AG04450 (cell line): ENCODE measurements at places on chromosomes 4 and X.

DNA sequence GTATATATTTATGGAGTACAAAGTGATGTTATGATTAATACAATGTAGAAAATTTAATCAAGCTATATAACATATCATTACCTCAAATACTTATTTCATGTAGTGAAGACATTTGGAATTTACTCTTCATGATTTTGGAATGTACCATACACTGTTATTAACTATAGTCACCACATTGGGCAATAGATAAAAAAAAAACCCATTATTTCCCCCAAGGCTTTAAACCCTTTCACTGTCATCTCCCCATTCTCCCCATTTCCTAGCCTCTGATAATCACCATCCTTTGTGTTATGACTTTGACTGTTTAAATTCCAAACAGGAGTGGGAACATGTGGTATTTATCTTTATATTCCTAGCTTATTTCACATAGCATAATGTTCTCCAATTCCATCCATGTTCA is 2189.1 kb upstream of the AGA start:
- no peak for DNase-seq

- no peak for DNase-seq
These were observed at the start of gene TLR1 for GRCh38 chr4:38804654-38805295. Gene TLR1 (minus strand): TSS chr4:38804791. CDS start chr4:38798831, 5,960 bp downstream.

GRCh38 chr4:6225469-6225868 is 25.1 kb upstream of the JAKMIP1 start:
- no peak for DNase-seq

DNA sequence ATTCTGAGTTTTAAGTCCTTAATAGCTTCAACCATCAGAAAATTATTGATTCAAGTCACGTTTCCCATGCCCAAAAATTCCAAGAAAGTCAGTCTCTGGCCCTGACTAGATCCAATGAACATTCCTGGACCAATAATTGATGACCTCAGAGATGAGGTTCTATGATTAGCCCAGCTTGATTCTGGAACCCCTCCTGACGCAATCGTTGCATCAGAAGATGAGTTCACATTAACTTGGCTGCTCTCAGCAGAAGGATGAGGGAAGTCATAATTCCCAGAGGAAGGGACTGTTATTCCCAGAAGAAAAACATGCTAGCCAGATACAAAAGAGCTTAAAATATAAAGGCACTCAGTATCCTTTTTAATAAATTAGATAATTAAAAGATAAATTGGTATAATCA is 34.3 kb upstream of the CPEB2 start:
- no peak for DNase-seq

GRCh38 chr4:83240379-83240875 is 44.2 kb downstream of the COQ2 start:
- DNase-seq = no peak

DNA sequence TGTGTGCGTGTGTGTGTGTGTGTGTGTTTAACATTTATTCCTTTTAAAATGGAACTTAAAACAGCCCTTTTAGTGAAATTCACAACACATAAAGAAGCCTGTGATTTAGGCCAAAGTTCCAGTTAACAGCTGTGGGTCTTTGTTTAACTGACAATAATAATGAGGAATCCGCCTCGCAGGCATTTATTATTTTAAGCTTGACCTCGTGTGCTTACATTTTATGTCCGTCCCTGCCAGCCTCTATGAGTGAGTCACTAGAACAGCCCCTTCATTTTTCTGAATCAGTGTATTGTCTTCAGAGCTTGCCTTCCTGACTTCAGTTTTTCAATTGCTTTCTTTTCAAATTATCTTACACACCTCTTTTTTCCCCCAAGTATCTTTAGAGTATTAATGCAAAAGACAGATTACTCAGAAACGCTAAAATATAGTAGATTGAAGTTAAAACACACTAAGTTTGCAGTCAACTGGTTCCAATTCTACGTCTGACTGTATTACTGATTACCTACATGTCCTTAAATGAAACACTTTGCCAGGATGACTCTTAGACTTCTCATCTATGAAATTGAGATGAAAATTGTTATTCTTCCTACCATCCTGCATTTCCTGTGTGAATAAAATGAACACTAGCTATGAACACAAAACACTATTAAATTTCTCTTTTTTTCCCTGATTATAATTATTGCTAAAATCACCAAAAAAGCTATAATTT is 319.6 kb upstream of the HS3ST1 start:
- peak; percentile 59 for DNase-seq

GRCh38 chr4:1488357-1488756 is 82.1 kb upstream of the NKX1-1 start:
- DNase-seq = no peak

GRCh38 chr4:88526221-88526815 is 2.7 kb upstream of the PYURF start:
- no peak for DNase-seq

GRCh38 chr4:177480795-177481194 is 38.6 kb upstream of the AGA start:
- DNase-seq = peak; percentile 56

- DNase-seq = no peak
These were observed 315.5 kb upstream of the GK2 start for GRCh38 chr4:79723507-79723906.

DNA sequence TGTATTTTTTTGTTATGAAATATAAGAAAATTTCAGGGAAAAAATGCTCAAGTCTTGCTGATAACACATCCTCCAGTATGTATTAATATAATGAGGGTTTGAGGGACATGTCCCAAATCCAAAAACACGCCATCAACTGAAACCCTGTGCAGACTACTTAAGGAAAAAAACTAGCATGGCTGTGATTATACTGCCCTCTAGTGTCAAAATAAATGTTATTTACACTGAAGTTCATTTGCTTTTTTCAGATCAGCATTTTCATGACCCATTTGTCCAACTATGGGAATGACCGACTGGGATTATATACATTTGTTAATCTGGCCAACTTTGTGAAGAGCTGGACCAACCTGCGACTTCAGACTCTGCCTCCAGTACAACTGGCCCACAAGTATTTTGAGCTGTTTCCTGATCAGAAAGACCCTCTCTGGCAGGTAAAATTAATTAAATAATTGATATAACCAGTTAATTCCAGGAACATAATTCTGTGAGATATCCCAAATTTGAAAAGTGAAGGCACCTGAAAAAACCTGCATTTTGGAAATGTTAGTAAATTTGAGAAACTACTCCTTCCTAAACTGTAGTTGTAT is 128.5 kb downstream of the PRSS12 start:
- DNase-seq = peak; percentile 18

- DNase-seq = no peak
These were observed 162.2 kb upstream of the ANXA10 start for GRCh38 chr4:167930166-167930565.

GRCh38 chrX:38262715-38263620 is 42.3 kb upstream of the SRPX start:
- peak; percentile 21 for DNase-seq

- DNase-seq = no peak
These were observed 27.4 kb downstream of the PHKA2 start for GRCh38 chrX:18956303-18957032.

GRCh38 chr4:111045992-111046391 is 423.1 kb upstream of the PITX2 start:
- no peak for DNase-seq

DNA sequence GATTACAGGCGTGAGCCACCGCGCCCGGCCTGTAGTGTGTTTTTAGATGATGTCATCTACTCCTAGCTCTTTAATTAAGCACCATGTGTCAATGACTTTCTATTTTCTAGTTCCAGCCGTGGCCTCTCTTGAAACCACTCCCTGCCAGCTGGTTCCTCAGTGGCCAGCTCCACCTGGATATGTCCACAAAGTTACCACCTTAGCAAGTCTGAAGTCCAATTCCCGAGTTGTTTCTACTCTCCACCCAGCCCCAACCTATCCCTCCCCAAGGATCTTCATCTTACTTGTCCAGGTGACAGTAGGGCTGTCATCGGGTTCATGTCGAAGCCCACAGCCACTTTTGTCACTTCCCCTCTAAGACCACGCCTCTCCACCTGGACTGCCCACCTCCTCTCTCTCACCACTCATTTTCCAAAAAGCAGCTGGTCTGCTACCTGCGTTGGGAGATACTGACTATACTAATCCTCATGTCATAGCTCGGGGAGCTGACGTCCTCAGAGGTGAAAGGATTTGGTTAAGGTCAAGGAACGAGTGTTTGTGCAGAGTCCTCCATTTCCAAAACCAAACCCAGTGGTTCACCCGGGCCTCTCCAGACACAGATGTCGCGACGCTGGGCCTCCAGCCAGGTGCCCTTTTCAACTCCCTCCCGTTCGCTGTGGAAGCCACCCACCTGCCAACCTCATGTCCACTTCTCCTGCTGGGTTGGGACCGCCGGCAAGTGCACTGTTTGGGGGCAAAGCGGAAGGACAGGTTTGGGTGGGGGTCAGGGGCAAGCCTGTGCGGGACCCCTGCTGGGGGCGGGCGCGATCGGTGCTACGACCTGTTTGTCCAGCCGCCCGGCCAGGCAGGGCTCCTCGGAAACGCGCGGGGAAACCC is 704 bp downstream of the FAM3A start:
- no peak for DNase-seq

GRCh38 chr4:14178421-14178820 is 550.9 kb upstream of the BOD1L1 start:
- no peak for DNase-seq

- DNase-seq = no peak
These were observed 76.5 kb upstream of the LSM6 start for GRCh38 chr4:146098978-146099377.

DNA sequence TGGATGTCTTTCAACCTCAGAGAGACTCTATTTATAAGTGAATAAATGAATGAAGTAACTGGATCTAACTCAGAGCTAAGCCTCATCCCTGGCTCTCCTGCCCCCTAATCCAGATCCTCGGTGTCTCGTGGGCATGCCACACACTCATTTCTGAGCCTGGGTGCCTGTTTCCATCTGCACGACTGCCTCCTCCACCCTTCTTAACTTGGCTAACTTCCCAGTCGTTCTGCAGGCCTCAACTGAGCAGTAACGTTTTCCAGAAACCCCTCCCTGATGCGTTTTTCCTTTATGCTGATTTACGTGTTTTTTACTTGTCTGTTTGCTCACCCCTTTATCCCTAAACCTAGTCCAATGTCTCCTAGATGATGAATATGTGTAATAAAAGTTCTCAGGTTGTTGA is 186.9 kb upstream of the HS3ST1 start:
- no peak for DNase-seq

DNA sequence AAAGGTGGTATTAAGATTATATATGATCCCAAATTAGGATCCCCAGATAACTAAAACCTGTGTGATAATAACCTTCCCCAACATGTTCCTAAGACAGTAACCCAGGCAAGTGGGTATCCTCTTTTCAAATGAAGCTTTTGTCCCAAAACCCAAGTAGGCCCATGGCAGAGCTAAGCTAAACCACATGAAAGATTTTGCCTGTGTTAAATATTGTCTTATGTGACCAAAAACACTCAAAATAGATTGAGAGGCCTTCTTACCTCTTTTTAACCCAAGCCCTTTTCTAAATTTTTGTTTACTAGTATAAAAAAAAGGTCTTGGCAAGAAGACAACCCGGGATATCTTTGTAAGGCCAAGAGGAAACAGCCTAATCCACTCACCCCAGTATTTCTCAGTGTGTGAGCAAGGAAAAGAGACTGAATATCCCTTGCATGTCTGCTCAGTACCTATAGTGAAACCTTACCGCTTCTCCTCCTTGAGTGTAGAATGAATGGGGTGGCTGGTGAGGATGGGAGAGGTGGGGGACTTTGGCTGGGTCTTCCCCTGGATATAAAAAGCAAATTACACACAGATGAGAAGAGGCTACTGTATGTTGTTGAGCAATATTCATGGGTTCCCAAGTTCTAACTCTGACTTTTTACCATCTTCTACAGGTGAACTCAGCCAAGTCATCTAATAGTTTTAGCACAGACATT is 188.8 kb upstream of the BMP3 start:
- DNase-seq = no peak
